ENCODE measurements at places on chromosomes 11 and 22.

DNA sequence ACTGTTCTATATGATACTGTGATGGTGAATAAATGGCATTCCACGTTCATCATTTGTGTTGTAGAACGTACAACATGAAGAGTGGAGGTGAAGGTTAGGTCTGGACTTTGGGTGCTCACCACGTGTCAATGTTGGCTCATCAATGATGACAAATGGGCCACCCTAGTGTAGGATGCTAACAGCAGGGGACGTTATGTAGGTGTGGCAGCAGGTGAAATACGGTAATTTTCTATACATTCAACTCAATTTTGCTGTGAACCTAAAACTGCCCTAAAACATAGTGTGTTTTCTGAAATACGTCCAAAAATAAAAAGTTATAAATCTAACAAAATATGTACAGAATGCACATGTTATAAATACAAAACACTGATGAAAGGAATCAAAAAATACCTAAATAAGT is 6.2 kb downstream of the KRTAP5-6 start:
- DNase-seq, result no peak

- no peak for DNase-seq
Observed at GRCh38 chr11:109914809-109915653, 178.2 kb upstream of the ZC3H12C start.

- no peak for DNase-seq
Observed at GRCh38 chr11:58654908-58655296, 32.4 kb downstream of the CNTF start.

- DNase-seq, result no peak
Observed at GRCh38 chr11:116334596-116334995, 438.2 kb downstream of the BUD13 start.

- DNase-seq, result no peak
Observed at GRCh38 chr11:111631666-111632039, 29.4 kb downstream of the SIK2 start.

DNA sequence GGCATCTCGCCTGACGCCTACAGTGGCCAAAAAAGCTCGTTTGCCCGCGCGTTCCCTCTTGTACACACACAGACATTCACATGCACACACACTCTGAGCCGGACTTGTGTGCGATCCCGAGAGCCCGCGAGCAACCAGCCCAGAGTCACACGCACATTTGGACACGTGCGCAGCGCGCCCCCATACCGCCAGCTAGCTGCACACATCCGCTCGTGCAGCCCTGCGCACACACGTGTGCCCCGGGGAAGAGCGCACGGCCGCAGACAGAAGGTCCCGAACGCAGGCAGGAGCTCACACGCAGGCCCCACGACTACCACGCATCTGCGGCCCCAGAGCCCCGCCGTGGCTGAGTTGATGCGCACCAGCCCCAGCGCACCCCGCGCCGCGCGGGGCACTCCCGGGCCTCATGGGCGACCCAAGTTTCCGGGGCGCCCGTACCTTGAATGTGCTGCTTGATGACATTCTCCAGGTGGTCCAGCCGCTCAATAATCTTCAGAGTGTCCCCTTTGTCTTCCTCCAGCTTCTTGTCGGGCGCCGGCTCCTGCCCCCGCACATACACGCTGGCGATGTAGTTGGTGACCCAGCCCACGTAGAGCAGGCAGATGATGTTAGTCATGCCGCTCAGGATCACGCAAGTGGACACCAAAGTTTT is 758 bp downstream of the GALNT18 start:
- DNase-seq, result no peak

- no peak for DNase-seq
Observed at GRCh38 chr22:45996241-45997076, 19.5 kb upstream of the WNT7B start.

- DNase-seq, result no peak
Observed at GRCh38 chr22:49571326-49571725, 256.3 kb downstream of the BRD1 start.

DNA sequence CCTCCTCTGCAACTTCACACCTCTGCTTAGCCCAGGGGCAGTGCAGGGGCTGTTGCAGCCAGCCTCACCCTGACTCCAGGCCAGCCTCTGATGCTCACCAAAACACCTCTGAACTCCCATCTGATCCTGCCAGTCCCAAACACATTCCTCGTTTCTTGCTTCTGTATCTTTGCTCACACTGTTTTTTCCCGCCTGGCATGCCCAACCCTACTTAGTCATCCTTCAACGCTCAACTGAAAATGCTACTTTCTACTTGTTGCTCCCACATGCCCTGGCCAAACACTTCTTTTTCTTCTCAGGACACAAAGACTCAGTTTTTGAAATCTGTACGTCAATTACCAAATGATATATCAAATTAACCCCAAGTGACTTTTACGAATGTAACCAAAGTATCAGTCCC is 140.8 kb upstream of the ZBED5 start:
- no peak for DNase-seq

DNA sequence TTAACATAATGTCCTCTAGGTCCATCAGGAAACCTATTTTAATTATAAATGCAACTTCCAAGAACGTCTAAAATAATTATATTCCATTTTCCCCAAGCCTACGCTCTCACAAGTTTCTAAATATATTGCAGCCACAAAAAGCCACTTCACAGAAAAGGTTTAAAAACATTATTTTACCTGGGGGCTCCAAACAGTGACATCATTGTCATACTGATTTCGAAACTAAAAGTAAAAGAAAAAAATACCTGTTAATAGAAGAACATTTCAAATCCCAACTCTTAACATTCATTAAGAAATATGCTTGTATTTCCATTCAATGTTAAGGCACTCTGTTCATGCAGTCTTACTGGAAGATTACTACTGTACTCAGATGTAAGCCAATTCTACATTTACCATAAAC is 1.4 kb downstream of the PSMA1 start:
- DNase-seq, result no peak

- no peak for DNase-seq
Observed at GRCh38 chr11:134196756-134197155, 27.0 kb downstream of the NCAPD3 start.

GRCh38 chr11:27673979-27674663 is 26.1 kb downstream of the BDNF start:
- no peak for DNase-seq

DNA sequence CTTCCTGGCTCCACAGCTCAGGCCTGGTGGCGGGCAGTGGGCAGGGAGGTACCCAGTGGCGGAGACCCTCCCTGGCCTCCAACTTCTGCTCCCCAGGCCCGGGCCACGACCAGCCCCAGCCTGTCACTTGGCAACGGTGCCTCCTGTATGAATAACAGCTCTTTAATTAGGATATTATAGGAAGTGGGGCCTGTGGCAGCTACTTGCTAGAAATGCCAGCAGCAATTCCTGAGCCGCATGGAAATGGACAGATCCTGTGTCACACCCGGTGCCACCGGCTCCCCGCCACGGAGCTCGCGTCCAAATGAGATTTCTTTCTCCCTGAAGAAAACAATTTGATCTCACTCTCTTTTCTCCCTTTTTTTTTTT is 104.5 kb downstream of the CHST1 start:
- no peak for DNase-seq

- no peak for DNase-seq
Observed at GRCh38 chr11:68408512-68408911, 52.0 kb upstream of the PPP6R3 start.

- DNase-seq, result no peak
Observed at GRCh38 chr22:48563118-48563965, 1264.3 kb downstream of the BRD1 start.

DNA sequence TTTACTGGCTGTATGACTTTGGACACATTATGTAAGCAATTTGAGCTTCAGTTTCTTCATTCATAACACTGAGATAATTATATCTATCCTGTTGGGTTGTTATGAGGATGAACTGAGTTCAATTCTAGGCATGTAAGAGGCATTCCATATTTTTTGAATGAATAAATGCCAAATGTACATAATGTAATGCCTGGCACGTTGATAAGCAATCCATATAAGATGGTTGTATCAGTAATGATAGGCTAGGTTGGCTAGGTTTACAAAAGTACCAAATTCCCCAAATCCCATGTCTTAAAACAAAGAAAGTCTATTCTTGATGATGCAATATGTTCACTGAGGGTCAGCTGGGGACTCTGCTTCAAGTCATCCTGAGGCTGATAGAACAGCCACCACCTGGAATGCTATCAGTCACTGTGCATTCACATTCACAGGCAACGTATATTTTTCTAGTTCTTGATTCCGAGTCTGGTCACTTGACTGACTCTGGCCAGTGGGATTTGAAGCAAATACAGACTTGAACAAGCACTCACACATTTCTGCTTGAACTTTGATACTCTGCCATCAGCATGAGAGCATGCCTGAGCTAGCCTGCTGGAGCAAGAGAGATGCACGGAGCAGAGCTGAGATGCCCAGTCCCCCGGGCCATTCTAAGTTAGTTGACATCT is 104.0 kb upstream of the TIMP3 start:
- DNase-seq, result no peak

All from stimulated activated CD8-positive, alpha-beta memory T cell treated with anti-CD3 and anti-CD28 coated beads, Interleukin-2, amount 100 ng/mL, for 1 hour (primary cell).